Stimulated activated CD8-positive, alpha-beta memory T cell treated with anti-CD3 and anti-CD28 coated beads, Interleukin-4, amount 100 ng/mL, for 1 hour (primary cell): ENCODE measurements at places on chromosomes 4 and X.

GRCh38 chr4:76830612-76830963 is 67.4 kb downstream of the SOWAHB start:
- no peak for DNase-seq

DNA sequence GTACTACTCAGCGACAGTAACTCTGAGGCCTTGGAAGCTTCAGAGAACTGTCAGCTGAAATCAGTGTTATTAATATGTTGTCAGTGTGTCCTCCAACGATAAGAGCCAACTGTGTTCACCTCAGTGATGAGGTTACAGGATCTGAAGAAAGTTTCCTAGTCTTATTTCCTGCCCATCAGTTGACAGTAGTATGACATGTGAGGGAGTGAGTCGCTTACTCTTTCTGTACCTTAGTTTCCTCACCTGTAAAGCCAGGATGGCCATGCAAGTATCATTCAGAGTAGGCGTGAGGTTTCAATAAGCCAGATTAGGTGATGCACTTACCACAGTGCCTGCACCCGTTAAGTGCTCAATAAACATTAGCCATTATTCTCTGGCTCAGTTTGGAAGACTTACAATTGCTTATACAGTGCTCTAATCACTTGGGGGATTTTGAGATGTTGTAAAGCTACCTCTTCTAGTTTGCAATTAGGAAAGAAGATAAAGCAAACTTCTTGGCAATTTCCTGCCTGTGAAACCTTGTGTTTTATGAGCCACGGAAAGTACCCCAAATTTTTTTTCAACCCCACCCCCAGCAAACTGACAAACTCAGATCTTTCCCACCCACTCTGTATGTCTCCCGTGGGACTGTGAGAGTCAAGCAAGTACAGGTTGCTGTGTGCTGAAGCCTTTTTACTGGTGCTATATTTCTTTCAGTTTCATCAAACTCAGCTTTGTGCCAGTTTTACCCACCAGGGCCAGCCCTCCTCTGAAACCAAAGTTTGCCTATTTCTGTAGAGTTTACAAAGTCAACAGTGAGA is 62.2 kb downstream of the ANXA3 start:
- DNase-seq, result no peak

- no peak for DNase-seq
These were observed 20.5 kb downstream of the GPC4 start for GRCh38 chrX:133394765-133395164.

GRCh38 chrX:11319806-11320520 is 26.8 kb downstream of the AMELX start:
- no peak for DNase-seq

DNA sequence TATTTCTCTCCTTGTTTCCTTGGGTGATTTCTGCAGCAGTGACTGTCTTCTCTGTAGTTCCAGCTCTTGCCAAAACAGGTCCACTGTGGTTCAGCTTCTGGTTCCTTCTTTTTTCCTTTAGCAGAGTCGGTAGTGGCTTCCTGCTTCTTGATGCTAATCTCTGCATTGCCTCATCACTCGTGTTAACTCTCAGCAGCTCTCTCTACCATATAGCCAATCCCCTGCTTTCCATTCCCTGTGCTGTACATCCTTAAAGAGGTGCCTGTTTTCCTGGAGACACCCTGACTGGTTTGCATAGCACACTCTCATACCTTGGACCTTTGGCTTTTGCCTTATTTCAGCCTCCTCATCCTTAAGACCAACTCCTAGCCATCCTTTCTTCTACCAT is 191.2 kb upstream of the LNX1 start:
- DNase-seq, result no peak

DNA sequence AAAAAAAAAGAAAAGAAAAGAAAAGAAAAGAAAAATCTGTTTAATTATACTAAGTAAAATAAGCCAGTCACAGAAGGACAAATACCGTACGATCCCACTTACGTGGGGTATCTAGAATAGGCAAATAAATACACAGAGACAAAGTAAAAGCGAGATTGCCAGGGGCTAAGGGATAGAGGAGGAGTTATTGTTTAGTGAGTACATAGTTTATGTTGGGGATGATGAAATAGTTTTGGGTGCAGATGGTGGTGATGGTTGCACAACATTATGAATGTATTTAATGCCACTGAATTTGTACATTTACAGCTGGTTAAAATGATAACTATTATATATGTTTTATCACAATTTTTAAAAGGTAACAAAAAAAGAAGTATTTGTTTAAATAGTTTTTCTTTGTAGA is 7.1 kb downstream of the CA5B start:
- DNase-seq, result no peak

DNA sequence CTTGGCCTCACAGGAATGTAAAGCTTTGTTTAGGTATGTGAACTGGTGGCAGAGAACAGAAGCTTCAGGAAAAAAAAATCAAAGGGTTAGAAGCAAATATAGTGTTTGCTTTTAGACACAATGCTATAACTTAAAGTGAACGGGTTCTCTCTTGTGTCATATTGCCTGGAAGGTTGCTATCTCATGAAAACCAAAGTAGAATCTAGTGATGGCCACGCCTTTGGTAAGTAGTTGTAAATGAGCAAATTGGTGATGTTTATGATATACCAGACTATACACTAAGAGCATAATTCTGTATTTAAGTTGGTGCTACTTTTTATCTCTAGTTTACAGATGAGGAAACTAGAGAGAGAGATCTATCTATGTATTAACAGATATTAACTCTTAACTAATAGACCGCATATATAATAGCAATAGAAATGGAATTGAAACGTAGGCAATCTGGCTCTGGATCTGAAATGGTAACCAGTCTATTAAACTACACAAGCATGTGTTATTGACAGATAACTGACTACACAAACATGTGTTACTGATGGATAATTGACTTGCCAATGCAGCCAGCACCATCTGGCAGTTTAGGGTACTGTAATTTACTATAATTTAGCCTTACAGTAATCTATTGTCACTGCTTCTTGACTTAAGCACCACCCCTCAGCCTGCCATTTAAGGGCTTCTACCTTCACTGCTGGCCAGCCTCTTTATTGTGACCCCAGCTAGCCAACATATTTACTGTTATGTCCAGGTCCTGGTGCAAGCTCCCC is 40.8 kb downstream of the HCCS start:
- DNase-seq, result no peak

DNA sequence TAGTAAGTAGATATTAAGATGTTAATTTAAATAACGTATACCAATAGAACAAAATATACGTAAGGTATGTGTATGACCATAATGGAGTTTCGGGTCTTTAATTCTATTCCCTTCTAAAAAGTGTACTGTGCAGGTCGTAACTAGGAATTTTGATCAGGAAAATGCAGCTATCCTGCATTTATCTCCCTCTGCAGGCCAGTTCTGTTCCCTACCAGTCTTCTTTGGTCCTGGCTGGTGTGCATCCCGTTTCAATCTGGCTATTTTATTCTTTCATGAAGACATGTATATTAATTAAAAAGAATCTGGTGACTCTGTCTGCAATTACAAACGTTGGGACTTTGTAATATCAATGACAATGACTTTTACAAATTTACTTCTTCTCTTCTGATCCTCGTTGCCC is 534.1 kb upstream of the AADAT start:
- DNase-seq, result no peak

- DNase-seq, result no peak
These were observed 85.7 kb upstream of the HPRT1 start for GRCh38 chrX:134374294-134374693.

- DNase-seq, result no peak
These were observed 1.4 kb upstream of the TEC start for GRCh38 chr4:48270951-48271473.

GRCh38 chr4:63275491-63275890 is 1133.8 kb downstream of the TECRL start:
- DNase-seq, result no peak

GRCh38 chr4:6529021-6529420 is 46.0 kb upstream of the MAN2B2 start:
- no peak for DNase-seq

DNA sequence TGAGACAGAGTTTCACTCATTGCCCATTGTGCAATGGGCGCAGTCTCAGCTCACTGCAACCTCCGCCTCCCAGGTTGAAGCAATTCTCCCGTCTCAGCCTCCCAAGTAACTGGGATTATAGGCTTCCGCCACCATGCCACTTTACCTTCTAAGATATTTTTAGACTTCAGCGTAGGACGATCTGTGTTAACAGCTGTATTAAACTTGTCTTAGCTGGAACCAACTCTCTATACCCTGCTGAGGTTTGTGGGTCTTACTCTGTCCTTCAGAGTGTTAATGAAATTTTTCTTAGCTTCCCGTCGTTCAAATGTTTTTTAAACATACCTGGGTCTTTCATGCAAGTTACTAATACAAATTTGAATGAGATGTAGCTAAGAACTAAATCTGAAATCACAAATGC is 14.7 kb downstream of the TMEM165 start:
- no peak for DNase-seq

- DNase-seq, result no peak
These were observed 63.0 kb upstream of the RBPJ start for GRCh38 chr4:26257850-26258249.

GRCh38 chr4:109801099-109801789 is 555 bp downstream of the CFI start:
- no peak for DNase-seq

DNA sequence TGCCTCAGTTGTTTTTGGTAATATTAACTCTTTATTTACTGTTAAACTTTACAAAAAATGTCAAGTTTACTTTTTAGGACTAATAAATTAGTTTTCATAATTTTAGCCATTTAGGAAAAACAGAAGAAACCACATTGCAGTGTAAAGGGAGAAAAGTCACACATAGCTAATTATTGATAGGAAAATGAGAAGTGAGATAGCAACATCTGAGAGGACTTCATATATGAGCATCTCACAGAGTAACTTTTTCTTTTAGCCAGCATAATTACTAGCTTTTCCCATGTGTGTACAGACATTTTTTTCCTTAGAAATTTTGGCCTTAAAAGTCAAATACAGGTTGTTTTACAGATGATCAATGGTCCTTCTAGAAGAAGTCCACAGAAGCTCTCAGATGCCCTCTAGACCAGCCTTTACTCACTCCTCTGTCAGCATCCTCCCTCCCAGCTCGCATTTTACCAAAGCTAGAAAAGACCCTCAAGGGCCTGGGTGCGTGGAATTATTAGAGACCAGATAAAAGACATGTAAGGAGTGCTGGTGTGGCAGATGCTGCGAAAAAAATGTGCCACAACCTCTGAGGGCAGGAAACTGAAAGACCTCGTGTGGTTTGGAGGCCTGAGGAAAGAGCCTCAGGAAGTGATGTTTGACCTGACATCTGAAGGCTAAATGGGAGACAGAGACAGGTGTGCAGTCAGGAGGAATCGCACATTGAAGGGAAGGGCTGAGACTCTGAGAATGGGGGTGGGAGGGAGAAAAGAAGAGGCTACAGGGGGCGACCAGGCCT is 156.9 kb downstream of the CBR4 start:
- no peak for DNase-seq

GRCh38 chr4:151960449-151961230 is 199.8 kb upstream of the GATB start:
- DNase-seq, result no peak

GRCh38 chr4:3382251-3382650 is 59.5 kb upstream of the HGFAC start:
- no peak for DNase-seq

GRCh38 chrX:150375243-150375770 is 12.2 kb downstream of the MAMLD1 start:
- DNase-seq, result no peak
